ENCODE measurements at places on chromosomes 16 and 17.

- DNase-seq, result no peak
Observed at GRCh38 chr16:72635104-72635503, 412.8 kb downstream of the ZFHX3 start.

GRCh38 chr16:64627781-64628180 lies 494.1 kb downstream of the CDH11 start:
- no peak for DNase-seq

DNA sequence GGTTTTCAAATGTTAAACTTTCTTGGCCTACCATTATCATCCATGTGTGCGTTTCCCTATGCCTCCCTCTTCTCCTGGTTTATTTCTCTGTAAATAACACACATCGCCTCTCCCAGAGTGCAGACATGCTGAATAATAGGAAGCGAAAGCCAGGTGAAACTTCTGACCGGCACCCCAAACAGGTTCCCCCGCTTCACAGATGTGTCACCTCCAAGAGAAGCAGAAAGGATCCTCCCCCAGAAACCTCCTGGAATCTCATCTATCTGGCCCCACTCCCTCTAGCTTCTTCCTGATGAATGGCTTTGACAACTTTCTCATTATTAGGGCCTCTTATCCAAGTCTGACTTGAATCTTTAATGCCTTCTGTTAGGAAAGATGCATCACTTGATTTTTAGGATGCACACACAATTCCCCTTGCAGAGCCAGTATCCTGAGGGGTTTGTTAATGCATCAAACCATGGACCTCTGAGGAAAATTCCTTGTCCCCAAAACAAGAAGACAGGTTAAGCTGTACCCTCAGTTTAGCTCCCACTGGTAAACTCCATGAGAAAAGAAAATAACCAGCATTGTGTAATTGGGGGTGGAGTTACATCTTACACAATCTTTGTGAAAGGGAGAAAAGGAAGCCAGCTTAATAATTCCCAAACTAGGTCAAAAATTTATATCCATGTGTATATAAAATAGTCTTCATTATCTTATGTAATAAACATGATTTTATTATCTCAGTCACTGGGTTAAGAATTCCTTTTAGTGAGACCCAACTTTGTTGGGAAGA lies 20.1 kb upstream of the HYDIN start:
- DNase-seq, result no peak

DNA sequence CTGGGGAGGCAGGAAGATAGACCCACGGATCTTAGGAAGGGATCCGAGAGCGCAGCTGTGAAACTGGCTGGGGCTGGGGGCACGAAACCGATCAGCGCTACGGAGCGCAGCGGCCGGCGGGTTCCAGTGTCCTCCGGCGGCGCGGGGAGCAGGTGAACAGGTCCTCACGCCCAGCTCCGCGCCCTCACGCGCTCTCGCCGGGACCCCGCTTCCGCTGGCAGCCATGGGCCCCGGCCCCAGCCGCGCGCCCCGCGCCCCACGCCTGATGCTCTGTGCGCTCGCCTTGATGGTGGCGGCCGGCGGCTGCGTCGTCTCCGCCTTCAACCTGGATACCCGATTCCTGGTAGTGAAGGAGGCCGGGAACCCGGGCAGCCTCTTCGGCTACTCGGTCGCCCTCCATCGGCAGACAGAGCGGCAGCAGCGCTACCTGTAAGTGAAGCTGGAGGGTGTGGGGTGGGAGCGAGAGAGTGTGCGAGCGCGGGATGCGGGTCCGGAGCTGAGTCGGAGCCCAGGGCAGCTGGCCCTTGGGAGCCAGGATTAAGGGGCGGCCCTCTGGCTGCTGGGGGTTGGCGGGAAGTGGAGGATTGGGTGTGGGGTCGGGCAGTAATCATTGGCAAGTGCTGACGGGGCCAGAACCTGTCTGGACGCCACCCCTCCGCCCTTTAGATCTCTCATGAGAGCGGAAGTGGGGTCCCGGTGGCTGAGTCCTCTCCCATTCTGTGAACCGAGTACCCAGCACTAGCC lies 479 bp downstream of the ITGA3 start:
- peak; percentile 55 for DNase-seq

DNA sequence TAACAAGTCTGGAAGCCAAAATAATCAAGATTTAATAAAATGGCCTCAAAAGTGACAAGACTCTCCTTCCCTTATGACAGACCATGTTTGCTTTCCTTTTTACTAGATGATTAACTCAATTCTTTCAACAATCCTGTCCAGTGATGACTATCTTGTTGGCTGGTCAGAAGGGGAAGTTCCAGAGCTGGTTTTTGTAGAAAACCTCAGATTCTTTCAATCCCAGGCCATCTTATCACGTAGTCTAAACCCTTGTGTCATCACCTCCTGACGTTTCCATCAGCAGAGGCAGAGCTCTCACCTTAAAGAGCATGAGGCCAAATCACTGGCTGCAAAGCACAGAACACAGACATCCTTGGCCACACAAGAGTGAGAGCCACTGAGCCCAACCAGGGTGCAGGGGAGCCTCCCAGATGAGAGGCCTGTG lies 125.3 kb downstream of the ANKRD11 start:
- DNase-seq, result peak; percentile 56

- no peak for DNase-seq
Observed at GRCh38 chr17:46085522-46085921, 86.5 kb downstream of the STH start.

DNA sequence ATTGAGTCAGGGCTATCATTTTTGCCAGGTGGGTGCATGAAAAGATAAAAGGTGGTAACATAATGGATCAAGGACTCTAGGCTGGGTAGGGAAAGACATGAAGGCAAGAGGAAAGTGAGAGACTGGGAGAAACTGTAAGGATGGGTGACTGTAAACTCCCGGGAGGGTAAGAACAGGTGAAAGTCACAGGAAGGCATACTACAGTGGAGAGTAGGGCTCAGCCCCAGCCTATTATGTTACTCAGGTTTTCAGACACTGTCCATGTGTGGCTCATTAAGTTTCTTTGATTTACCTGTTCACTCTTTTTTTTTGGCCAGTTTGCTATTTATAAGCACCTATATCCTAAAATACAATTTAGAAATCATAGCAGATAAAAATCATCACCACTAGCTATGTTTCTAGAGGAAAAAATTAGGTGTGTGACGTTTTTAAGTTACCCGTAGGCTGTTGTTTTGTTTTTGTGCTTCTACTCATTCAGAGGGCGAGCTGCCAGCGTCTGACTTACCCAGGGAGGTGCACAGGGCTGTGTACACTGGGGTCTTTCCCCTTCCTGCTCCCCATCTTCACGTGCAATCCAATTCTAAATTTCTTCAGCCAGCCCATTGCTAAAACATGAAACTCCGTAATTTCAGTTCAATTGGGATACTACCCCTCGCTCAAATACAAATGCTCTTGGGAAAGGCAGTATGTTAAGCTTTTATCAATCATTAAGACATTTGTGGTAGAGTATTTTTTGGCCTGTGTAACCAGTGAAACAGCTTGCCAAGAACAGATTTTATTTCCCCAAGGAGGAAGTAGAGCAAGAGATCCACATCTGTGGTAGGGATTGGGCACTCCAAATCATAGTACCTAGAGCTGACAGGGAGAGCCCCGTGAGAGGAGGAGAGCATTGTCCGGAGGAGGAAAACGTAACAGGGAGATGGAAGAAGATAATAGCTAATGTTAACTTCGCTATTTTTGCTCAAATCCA lies 21.7 kb upstream of the VWA3A start:
- peak; percentile 54 for DNase-seq

GRCh38 chr17:58965221-58965620 lies 141.5 kb downstream of the TRIM37 start:
- no peak for DNase-seq

GRCh38 chr16:67437513-67437912 lies 6.6 kb downstream of the HSD11B2 start:
- DNase-seq, result no peak

- DNase-seq, result peak; percentile 52
Observed at GRCh38 chr17:41539071-41539492, 11.0 kb upstream of the KRT19 start.

- DNase-seq, result no peak
Observed at GRCh38 chr16:84614073-84614459, 3.8 kb downstream of the COTL1 start.

GRCh38 chr17:2990396-2990795 lies 73.0 kb downstream of the OR1D5 start:
- no peak for DNase-seq

DNA sequence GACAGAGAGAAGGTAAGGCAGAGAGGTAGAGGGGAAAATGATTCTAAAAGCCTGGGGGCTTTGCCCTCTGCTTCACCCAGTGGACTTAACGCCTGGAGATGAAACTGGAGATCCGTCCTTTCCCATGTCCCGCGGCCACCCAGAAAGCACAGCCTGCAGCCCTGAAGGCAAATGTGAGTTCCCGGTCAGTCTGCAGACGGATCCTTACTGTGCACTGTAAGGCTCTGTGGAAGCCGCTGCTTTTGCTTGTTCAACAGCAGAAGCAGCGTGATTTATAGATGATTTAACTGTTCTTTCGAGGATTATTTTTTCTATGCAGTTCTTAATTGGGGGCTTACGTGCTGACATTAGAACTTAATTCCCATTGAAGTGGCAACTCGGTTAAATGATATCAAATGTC lies 290.4 kb downstream of the FOXL1 start:
- DNase-seq, result no peak

DNA sequence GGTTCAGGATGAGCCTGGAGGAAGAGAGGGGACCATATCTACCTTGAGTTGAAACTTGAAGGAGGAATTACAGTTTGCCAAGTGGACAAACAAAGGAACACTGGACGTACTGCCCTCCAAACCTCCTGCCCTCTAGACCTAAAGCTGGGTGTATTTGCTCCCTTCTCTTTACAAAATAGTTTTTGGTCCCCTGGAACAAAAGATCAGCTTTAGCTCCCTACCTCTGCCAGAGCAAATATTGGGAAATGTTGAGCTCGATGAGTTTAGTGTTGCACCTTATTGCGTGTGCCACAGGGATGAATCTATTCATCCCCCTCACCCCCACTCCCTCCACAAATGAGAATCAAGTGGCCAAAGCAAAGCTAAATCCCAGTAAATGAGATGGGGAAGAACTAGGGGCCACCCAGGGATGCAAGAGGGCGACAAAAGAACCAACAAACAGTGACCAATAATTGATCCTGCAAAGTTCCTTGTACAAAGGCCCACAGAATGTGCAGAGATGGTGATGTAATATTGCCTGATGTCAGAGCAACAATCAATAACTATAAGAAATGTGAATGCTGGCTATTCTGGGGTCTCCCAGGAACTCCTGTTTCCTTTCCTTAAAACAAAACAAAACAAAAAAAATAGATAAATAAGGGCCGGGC lies 17.2 kb upstream of the TAT start:
- no peak for DNase-seq

All from ACHN (cell line).